ENCODE measurements at places on chromosomes 1 and 21.

DNA sequence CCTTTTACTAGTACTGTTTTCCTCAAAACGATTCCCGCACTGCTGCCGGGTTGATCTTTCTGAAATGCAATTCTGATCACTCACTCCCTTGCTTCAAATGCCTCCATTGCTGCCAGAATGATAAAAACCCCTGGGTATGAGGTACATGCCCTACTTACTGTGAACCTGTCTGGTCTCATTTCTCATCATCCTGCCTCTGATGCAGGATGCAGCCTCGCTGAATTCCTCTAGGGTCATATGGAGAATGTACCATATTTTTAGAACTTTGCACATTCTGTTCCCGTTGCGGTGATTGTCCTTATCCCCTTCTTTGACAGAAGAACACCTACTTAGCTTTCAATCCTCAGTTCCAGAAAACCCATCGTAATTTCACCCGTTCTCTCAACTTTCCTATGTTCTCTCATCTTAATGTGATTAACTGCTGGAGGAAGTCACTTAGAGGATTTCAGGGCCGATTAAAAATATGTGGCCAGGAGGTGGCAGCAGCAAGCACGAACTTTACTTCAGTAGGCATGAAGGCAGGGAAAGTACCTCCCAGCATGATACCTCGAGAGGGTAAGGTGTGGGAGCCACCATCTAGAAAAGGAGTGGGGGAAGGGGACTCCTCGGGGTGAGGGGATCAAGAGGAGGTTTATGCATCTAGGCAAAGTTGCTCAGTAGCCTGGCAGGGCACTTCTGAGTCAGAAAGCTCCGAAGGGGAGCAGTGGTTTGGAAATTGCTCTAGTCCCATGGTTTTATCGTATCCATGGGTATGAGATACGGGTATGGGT lies 361.5 kb upstream of the ZP4 start:
- no peak for DNase-seq

- DNase-seq: no peak
Measured at GRCh38 chr1:46436844-46437243, 42.7 kb downstream of the FAAH start.

DNA sequence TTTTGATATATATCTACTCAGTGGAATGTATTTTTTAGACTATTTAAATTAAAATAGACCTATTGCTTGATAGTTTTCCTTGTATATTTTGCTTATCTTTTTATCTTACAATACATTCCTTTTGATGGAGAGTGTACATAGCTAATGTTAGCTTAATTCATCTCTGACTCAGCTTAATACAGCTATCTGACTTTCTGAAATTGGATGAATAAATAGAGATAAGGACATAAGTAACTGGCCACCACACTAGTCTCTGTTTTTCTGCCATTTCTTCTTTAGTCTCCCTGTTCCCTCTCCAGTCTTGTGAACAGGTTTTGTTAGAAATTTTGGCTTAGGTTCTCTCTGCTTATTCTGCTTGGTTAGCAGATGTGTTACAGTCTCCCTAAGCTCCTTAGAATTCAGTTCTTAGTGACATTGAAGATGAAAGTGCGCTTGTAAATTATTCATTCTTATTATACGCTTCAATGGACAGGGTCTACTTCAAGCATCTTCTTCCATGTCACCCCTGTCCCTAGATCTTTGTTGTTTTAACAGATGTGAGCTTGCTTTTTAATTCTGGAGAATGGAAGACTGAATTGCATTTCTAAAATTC lies 59.6 kb downstream of the XPR1 start:
- DNase-seq: no peak

DNA sequence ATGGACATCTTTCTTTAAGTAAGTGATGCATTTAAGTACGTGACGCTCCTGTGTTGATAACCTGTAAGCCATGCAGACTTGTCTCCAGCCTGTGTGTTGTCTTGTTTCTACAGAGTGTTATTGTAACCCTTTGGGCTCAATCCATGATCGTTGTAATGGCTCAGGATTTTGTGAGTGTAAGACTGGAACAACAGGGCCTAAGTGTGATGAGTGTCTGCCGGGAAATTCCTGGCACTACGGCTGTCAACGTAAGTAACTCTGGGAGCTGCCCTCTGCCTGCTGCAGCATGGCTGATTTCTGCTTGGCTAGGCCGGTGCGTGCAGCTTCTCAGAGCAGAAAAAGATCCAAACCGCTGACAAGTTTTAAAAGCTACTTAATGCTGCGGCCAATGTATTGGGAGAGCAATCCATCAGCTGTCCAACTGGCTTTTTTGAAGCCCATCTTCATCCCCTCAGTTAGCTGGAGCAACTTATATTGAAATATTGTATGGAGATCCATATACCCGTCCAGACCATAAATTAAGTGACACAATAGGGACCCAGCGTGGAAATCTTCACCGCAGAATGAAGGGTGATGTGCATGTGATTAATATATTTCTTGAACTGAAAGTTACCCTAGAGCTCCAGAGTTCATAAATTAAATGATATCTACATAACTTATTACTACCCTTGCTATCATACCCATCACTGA lies 295.9 kb downstream of the NTNG1 start:
- no peak for DNase-seq

DNA sequence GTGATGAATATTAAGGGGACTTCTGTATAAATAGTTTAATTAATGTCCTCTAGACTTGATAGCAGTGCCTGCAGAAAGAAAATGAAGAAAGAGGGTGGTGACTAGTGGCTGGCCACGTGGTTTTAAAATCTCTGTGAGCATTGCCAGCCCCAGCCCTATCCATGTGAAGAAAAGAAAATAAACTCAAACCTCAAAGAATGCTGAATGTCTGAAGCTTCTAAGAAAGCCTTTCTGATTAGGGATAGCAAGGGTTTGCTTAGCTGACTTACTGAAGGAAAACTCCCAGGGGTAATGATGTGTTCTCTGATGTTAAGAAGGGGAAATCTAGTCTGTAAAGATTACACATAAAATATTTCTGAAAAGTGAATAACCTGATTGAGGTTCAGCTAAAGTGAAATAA lies 31.8 kb downstream of the ADGRL2 start:
- no peak for DNase-seq

- no peak for DNase-seq
Measured at GRCh38 chr21:25934771-25935224, 200.0 kb downstream of the GABPA start.

GRCh38 chr1:35923791-35924221 lies 7.1 kb upstream of the AGO3 start:
- no peak for DNase-seq

- DNase-seq: no peak
Measured at GRCh38 chr1:87264976-87265375, 63.7 kb upstream of the LMO4 start.

- DNase-seq: no peak
Measured at GRCh38 chr1:233442026-233442780, 114.7 kb downstream of the MAP3K21 start.

Measured in stimulated activated CD8-positive, alpha-beta memory T cell treated with anti-CD3 and anti-CD28 coated beads, Interleukin-4, amount 100 ng/mL, for 1 hour (primary cell).